Activated naive CD4-positive, alpha-beta T cell treated with anti-CD3 and anti-CD28 coated beads, Interleukin-2, amount 10 ng/mL, durations not matched to agents 7 days and 5 days (primary cell): ENCODE measurements at places on chromosomes 12 and 14.

DNA sequence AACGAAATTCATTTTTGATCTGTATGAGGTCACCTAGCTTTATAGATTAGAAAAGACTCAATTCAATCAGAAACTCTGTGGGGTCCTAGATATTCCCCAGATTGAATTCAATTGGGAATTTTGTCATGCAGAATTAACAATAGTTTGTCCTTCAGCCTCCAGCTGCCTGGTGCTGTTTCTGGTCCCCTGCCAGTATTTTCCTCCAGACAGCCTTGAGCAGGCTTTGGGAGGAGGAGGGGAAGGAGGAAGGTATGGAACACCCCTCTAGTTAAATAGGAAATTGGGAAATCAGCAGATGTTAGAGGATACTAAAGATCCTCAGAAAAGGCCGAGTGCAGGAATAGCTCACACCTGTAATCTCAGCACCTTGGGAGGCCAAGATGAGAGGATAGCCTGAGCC is 10.6 kb downstream of the GRIP1 start:
- H3K27ac ChIP-seq: no peak overlapping the region
- peaks cover 3% of the 10 kb centered on the region for H3K27me3 ChIP-seq
- no peaks in the 10 kb centered on the region for H3K36me3 ChIP-seq
- H3K4me1 ChIP-seq: no peaks in the 10 kb centered on the region
- no peak overlapping the region for H3K4me3 ChIP-seq

DNA sequence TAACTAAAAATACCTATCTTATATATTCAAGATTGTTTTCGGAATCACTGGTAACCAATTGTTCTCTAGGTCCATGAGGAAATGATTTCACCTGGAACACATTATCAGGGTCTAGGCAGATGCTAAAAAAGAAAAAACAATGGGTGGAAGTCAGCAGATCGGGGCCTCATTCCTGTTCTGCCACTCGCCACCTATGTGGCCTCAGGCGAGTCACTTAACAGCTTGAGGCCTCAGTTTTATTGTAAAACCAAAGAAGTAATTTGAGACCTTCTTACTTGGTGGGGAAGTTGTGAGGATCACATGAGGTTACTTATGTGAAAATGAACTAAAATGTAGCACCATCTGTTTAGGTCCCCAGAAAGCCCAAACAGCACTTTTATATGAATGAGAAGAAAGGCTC is 6.2 kb upstream of the RNASE10 start:
- H3K27ac ChIP-seq: no peak overlapping the region
- peaks cover 18% of the 10 kb centered on the region for H3K4me1 ChIP-seq
- no peak overlapping the region for H3K4me3 ChIP-seq
- no peaks in the 10 kb centered on the region for H3K36me3 ChIP-seq
- H3K27me3 ChIP-seq: peaks cover 7% of the 10 kb centered on the region

GRCh38 chr12:26097046-26097878 is 27.6 kb downstream of the BHLHE41 start:
- H3K4me3 ChIP-seq: no peak overlapping the region
- H3K27me3 ChIP-seq: peaks cover 8% of the 10 kb centered on the region
- no peak overlapping the region for H3K27ac ChIP-seq
- H3K4me1 ChIP-seq: peaks cover 3% of the 10 kb centered on the region
- peak; percentile 62 for DNase-seq

- DNase-seq: peak; percentile 86
- H3K27ac ChIP-seq: peak overlapping the region; percentile 45
- no peak overlapping the region for H3K4me3 ChIP-seq
- H3K27me3 ChIP-seq: no peaks in the 10 kb centered on the region
Measured at GRCh38 chr12:123043536-123044001, 63.1 kb downstream of the ARL6IP4 start.

DNA sequence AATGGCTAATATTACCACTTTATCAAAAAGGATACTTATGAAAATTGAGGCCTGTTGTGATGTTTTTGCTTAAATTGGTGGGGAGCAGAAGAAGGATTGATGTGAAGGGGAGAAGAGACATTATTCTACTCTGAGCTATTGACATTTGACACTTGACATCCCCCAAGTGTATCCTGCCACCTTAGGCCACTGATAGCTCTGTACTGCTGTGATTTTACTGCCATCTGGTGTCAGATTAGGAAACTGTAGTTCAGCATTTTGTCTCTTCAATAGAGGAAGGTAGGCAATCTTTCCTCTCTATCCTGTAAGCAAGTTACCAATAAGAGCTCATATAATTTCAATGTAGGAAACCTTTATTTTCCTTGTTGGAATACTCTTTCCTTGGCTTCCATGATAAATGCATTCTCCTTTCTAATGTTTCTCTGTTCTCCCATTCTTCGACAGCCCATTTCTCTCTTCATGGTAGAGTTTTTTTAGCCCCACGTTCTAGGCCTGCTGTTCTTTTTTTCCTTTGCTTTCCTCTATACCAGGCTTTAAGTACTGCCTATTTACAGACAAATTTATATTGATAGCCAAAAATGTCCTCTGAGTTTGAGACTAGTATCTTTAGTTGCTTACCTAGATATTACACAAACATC is 46.3 kb downstream of the PPHLN1 start:
- H3K36me3 ChIP-seq: peaks cover 8% of the 10 kb centered on the region
- H3K4me1 ChIP-seq: no peaks in the 10 kb centered on the region
- H3K27me3 ChIP-seq: no peaks in the 10 kb centered on the region
- DNase-seq: peak; percentile 37
- H3K27ac ChIP-seq: no peak overlapping the region
- H3K4me3 ChIP-seq: no peak overlapping the region

GRCh38 chr12:111261911-111262676 is 106.8 kb downstream of the PHETA1 start:
- no peaks in the 10 kb centered on the region for H3K4me1 ChIP-seq
- DNase-seq: no peak
- H3K36me3 ChIP-seq: no peaks in the 10 kb centered on the region
- no peak overlapping the region for H3K27ac ChIP-seq

GRCh38 chr12:67712011-67712410 is 63.5 kb downstream of the DYRK2 start:
- no peak for DNase-seq
- H3K36me3 ChIP-seq: no peaks in the 10 kb centered on the region
- no peak overlapping the region for H3K27ac ChIP-seq
- H3K4me1 ChIP-seq: no peaks in the 10 kb centered on the region
- peaks cover 7% of the 10 kb centered on the region for H3K27me3 ChIP-seq

DNA sequence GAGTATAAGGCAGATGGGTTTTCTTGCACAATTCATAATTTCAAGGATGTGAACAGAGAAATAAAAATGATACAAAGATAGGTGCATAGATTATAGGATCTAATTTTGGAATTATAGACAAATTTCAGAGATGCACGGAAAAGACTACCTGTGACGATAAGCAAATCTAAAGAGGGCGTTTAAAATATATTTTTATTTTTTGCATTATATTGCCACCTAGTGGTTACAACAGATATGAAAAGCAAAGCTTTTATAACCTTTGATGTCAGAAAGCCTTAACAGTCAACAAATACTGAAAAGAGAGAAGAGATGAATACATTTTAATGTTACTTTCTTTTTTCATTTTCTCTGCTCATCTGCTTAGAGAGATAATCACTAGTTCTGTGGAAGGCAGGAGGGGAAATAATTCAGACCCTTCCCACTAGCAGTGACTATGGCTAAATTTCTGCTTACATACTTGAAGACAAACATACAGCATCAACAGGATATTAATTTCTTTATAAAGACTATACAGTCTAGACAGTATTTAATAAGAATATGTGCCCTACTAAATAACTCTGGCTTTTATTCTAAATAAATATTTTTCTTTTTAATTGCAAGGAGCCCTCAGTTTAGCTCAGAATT is 46.3 kb downstream of the NTS start:
- H3K4me1 ChIP-seq: no peaks in the 10 kb centered on the region
- no peak overlapping the region for H3K4me3 ChIP-seq
- H3K27ac ChIP-seq: no peak overlapping the region
- DNase-seq: no peak
- H3K27me3 ChIP-seq: no peaks in the 10 kb centered on the region
- no peaks in the 10 kb centered on the region for H3K36me3 ChIP-seq

GRCh38 chr12:92108651-92109050 is 37.0 kb downstream of the BTG1 start:
- H3K4me1 ChIP-seq: peaks cover 69% of the 10 kb centered on the region
- H3K36me3 ChIP-seq: peaks cover 8% of the 10 kb centered on the region
- DNase-seq: no peak
- no peaks in the 10 kb centered on the region for H3K27me3 ChIP-seq
- H3K27ac ChIP-seq: no peak overlapping the region

DNA sequence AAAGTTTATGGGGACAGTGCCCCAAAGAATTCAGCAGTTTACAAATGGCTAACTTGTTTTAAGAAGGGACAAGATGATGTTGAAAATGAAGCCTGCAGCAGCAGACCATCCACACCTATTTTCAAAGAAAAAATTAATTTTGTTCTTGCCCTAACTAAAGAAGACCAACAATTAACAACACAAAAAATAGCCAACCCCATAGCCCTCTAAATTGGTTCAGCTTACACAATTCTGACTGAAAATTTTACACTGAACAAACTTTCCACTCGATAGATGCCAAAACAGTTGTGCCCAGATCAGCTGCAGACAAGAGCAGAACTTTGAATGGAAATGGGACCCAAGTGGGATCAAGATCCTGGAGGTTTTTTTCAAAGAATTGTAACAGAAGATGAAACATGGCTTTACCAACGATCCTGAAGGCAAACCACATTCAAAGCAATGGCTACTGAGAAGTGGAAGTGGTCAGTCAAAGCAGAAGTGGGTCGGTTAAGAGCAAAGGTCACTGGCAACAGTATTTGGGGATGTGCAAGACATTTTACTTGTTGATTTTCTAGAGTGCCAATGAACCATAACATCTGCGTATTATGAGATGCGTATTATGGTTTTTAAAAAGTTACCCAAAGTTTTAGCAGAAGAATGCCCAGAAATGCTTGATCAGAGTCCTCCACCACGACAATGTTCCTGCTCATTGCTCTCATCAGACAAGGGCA is 30.0 kb downstream of the SLC39A9 start:
- peaks cover 26% of the 10 kb centered on the region for H3K36me3 ChIP-seq
- no peaks in the 10 kb centered on the region for H3K27me3 ChIP-seq
- no peak for DNase-seq
- H3K27ac ChIP-seq: peak overlapping the region; percentile 22
- H3K4me3 ChIP-seq: no peak overlapping the region
- H3K4me1 ChIP-seq: no peaks in the 10 kb centered on the region

DNA sequence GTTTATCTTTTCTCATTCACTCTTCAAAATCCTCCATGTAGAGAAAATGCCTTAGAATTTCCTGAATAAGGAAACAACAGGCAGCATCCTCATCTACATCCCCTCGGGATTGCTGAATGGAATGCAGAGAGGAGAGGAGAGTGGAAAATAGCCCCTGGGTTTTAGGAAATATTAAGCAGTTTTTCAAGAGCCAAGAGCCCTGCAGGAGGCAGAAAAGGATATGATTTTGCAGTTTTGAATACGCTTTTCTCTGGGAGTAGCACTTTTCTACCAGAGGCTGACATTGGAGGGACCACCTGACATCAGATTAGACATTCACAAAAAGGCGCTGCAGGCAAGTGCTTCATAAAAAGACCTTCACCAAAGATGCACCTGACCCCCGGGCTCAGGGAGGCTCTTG is 362.2 kb upstream of the SFSWAP start:
- H3K27me3 ChIP-seq: no peaks in the 10 kb centered on the region
- H3K27ac ChIP-seq: no peak overlapping the region
- no peak overlapping the region for H3K4me3 ChIP-seq

GRCh38 chr12:47308672-47309071 is 228.9 kb upstream of the AMIGO2 start:
- no peak overlapping the region for H3K27ac ChIP-seq
- peaks cover 44% of the 10 kb centered on the region for H3K36me3 ChIP-seq
- H3K27me3 ChIP-seq: no peaks in the 10 kb centered on the region
- H3K4me1 ChIP-seq: peaks cover 43% of the 10 kb centered on the region
- no peak overlapping the region for H3K4me3 ChIP-seq

DNA sequence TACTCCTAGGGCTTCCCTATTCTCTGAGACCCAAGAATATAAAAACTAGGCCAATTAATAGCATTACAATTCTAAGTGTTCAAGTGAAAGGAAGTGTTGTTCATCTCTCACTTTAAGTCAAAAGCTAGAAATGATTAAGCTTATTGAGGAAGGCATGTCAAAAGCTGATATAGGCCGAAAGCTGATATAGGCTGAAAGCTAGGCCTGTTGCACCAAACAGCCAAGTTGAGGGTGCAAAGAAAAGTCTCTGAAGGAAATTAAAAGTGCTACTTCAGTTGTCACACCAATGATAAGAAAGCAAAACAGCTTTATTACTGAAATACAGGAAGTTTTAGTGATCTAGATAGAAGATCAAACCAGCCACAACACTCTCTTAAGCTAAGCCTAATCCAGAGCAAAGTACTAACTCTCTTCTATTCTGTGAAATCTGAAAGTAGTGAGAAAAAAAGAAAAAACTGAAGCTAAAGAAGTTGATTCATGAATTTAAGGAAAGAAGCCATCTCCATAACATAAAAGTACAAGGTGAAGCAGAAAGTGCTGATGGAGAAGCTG is 68.9 kb downstream of the SLC6A15 start:
- H3K27ac ChIP-seq: peak overlapping the region; percentile 73
- DNase-seq: no peak
- no peak overlapping the region for H3K4me3 ChIP-seq
- H3K27me3 ChIP-seq: peaks cover 7% of the 10 kb centered on the region

DNA sequence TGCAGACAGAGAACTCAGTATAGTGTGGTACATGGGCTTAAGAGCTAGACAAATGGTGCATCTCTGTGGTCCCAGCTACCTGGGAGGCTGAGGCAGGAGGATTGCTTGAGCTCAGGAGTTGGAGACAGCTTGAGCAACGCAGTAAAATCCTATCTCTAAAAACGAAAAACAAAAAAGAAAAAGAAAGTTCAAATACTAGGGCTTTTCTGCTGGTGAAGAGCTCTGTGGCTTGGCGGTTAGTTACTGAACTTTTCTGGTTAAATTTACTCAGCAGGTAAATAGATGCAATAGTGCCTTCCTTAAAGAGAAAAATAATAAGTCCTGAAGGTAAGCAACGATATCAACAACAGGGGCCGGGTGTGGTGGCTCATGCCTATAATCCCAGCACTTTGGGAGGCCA is 31.4 kb upstream of the RAP1B start:
- no peaks in the 10 kb centered on the region for H3K27me3 ChIP-seq
- peaks cover 34% of the 10 kb centered on the region for H3K4me1 ChIP-seq
- peak; percentile 30 for DNase-seq
- H3K4me3 ChIP-seq: peak overlapping the region; percentile 31
- no peaks in the 10 kb centered on the region for H3K36me3 ChIP-seq

DNA sequence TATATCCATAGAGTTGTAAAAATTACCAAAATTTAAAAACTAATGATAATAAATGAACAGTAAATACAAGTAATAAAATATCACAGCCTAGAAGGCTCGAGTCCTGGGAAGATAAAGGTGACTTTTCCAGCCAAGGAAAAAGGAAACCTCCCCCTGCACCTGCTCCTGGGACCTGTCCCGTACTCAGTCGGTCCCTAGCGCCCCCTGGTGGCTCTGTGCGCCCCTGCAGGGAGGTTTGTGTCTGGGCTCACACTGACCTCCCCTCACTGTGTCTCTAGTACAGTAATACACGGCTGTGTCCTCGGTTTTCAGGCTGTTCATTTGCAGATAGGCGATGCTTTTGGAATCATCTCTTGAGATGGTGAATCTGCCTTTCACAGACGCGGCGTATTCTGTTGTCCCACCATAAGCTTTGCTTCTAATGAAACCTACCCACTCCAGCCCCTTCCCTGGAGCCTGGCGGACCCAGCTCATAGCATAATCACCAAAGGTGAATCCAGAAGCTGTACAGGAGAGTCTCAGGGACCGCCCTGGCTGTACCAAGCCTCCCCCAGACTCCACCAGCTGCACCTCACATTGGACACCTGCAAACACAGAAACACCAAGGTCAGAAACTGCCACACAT is 1030.4 kb downstream of the TMEM121 start:
- H3K36me3 ChIP-seq: no peaks in the 10 kb centered on the region
- DNase-seq: peak; percentile 81
- no peak overlapping the region for H3K4me3 ChIP-seq
- no peaks in the 10 kb centered on the region for H3K4me1 ChIP-seq
- H3K27ac ChIP-seq: no peak overlapping the region
- peaks cover 30% of the 10 kb centered on the region for H3K27me3 ChIP-seq
